ENCODE measurements at places on chromosomes 1 and 21. TPM values are rescaled to one million over a fixed set of nuclear protein-coding genes. Genes with fewer than 3 reads are reported as not detected.

DNA sequence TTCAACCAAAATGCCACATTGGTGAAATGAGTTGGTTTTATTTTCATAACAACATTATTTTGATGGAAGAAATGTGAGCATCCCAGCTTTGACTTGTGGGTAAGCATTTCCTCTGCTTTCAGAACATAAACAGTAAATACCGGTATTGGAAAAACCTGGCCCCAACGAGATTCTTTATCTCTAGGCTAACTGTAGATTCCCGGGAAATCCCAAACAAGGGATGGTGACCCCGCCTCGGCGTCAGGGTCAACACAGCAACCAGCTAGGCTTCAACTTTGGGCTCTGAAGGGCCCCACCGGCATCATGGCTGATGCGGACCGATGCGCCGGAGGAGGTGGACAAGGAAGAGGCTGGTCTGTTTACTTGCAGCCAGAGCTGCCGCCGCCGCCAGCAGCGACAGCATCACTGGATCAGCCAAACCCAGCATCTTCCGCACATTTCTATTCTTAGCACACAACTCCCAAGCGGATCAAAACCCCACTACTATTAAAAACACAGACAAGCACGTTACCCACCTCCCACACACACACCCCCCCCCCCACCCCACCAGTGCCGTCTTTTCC, 1.1 kb downstream of the AKT3 start:
- DNase-seq = peak; percentile 55

DNA sequence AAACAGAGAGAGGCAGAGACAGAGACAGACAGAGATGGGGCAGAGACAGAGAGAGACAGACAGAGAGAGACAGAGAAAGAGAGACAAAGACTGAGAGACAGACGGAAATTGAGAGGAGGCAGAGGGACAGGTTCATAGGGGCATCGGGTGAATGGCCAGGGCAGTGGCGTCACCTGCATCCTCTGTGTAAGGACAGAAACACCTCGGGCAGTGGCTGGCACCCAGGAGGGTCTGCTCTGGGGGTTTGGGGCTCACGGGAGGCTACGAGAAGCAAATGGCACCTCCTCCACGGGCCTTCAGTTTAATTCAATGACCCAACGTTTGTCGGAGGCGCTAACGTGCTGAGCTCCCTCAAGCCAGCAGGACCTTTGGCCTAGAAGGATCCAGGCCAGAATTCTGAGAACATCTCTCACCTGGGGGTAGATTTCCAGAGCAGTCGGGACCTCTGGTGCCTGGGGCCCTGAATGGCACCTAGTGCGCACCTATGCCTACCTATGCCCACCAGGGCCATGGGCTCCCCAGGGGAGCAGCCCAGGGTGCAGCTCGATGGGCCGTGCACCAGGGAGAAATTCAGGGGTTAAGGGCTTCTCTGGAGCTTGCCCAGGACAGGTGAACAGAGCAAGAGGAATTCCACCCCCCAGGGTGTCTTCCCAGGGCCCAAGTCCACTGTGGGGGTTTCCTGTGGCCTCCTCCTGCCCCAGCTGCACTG, 20.6 kb upstream of the PTTG1IP start:
- no peak for DNase-seq

DNA sequence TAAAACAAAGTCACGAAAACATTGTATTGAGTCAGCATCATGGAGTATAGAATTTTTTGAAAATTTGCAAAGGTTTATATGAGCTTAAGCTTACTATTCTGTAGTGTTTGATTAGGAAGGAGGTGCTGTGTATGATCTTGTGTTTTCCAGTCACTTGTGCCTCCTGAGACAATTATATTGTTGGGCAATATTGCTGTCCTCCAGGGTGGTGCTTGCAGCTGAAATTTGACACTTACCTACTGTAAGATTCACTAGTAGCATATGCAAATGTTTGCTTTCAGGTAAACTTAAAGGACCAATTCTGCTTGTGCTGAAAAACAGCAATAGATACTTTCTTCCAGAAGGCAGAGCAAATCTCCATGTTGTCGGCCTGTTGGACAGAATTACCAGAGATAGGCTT, 268.0 kb downstream of the TGFB2 start:
- DNase-seq = no peak

Gene OR2T33
- total RNA-seq = not detected
